A549 treated with CORT108297 at 1 μM for 4 hours (cell line): ENCODE measurements at places on chromosomes 11 and 22. TPM values are rescaled to one million over a fixed set of nuclear protein-coding genes. Genes with fewer than 3 reads are reported as not detected.

The MPZL2 gene
- total RNA-seq = 0.15 TPM in 1 of 5 replicates, not detected in the others

The P4HA3 gene
- total RNA-seq = 32.7 to 58.9 TPM (median 45.2 TPM) in 5 replicates

The ASRGL1 gene
- 10.1 to 13.9 TPM (median 13.0 TPM) in 5 replicates for total RNA-seq

The SLC22A12 gene
- not detected in 5 replicates for total RNA-seq

The MAJIN gene
- total RNA-seq = not detected in 5 replicates

The RIN1 gene
- total RNA-seq = 28.4 to 46.9 TPM (median 39.6 TPM) in 5 replicates

The ANO3 gene
- 0.01 to 0.14 TPM (median 0.02 TPM) in 4 of 5 replicates, not detected in the other for total RNA-seq

The RAC2 gene
- total RNA-seq = 0.11 to 0.27 TPM (median 0.22 TPM) in 5 replicates

The NLRP14 gene
- total RNA-seq = not detected in 5 replicates

The TMEM25 gene
- total RNA-seq = 0.17 to 0.88 TPM (median 0.44 TPM) in 5 replicates

The C11orf52 gene
- total RNA-seq = 0.11 TPM in 1 of 5 replicates, not detected in the others

The KRTAP5-7 gene
- not detected in 5 replicates for total RNA-seq

The KRTAP5-8 gene
- total RNA-seq = 0.12 TPM in 1 of 5 replicates, not detected in the others

The PPM1F gene
- total RNA-seq = 15.2 to 23.0 TPM (median 21.5 TPM) in 5 replicates

The RAB39A gene
- total RNA-seq = 0.27 to 0.66 TPM (median 0.62 TPM) in 5 replicates

The KLHL35 gene
- 0.63 to 1.8 TPM (median 1.1 TPM) in 5 replicates for total RNA-seq

The CALCA gene
- total RNA-seq = 0.14 TPM in 1 of 5 replicates, not detected in the others

The CARD16 gene
- total RNA-seq = 0.23 to 0.37 TPM in 2 of 5 replicates, not detected in the others

The TMEM86A gene
- total RNA-seq = 0.21 to 0.62 TPM (median 0.41 TPM) in 5 replicates

The MIOX gene
- total RNA-seq = 0.12 TPM in 1 of 5 replicates, not detected in the others

The DCHS1 gene
- 0.06 to 0.13 TPM (median 0.11 TPM) in 5 replicates for total RNA-seq

The SCN4B gene
- total RNA-seq = 0.03 to 0.08 TPM (median 0.07 TPM) in 5 replicates

The DAGLA gene
- total RNA-seq = 4.1 to 6.3 TPM (median 6.2 TPM) in 5 replicates

The MPEG1 gene
- not detected in 5 replicates for total RNA-seq

The TSPAN18 gene
- 2.0 to 2.4 TPM (median 2.3 TPM) in 5 replicates for total RNA-seq

The MUC2 gene
- total RNA-seq = 0.14 to 0.97 TPM (median 0.27 TPM) in 5 replicates

The MMP10 gene
- 0.59 to 1.3 TPM (median 0.88 TPM) in 5 replicates for total RNA-seq

The SLC22A9 gene
- total RNA-seq = not detected in 5 replicates

The TMEM191C gene
- 0.65 to 2.0 TPM (median 1.4 TPM) in 5 replicates for total RNA-seq

The C11orf21 gene
- not detected in 5 replicates for total RNA-seq

The CRYBA4 gene
- total RNA-seq = not detected in 5 replicates
